ENCODE measurements at places on chromosomes 5 and 9.

DNA sequence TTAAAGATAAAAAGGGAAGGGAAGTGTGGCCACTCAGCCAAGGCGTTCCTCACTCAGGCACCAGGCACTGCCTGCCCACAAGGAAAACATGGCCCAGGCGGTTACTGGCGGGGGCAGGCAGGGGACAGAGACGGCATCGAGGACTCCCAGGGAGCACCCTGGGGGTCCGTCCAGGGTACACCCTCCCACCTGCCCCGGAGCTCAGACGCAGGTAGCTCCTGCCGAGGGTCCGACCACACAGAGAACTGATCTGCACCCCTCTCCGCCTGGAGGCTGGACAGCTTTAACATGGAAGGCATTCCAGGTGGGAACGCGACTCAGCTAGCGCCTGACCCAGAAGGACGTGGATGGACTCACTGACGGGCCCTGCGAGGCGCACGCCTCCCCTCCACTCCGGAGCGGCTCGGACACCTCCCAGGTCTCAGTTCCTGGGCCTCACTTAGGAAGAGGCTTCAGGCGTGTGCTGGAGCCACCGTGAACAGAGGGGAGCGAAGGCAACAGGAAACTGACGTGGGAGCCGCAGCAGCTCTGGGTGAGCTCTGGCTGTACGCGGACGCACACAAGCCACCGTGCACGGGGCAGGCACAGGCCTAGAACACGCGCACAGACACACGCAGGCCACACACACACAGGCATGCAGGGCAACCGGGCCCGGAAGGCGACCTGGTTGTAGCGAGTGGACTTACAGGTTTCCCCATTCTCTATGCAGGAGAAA is 47.5 kb downstream of the NKD2 start:
- no peak for DNase-seq
- no peaks in the 10 kb centered on the region for H3K27me3 ChIP-seq
- no peak overlapping the region for H3K4me3 ChIP-seq
- H3K4me1 ChIP-seq = no peaks in the 10 kb centered on the region

DNA sequence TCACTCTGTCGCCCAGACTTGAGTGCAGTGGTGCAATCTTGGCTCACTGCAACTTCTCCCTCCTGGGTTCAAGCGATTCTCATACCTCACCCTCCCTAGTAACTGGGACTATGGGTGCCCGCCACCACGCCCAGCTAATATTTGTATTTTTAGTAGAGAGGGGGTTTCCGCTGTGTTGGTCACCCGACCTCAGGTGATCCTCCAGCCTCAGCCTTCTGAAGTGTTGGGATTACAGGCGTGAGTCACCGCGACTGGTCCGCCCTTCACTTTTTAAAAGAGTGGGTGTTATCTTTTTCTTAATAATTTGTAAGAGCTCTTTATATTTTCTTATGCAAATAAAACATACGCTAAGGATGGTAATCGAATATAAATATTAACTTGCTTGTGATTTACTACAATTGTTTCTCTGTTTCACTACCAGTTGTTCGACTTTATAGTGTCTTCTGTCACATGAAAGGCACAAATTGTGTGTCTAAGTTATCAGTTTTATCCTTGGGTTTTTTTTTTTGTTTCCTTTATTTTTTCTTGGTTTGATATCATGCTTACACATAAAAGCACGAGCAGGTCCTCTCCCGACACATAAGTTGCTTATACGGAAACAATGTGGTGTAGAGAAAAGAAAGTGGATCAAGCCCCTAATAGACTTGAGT is 1.9 kb upstream of the GPBP1 start:
- H3K4me1 ChIP-seq = peaks cover 22% of the 10 kb centered on the region
- H3K27ac ChIP-seq = peak overlapping the region; percentile 98
- peak overlapping the region; percentile 92 for H3K4me3 ChIP-seq
- H3K27me3 ChIP-seq = no peaks in the 10 kb centered on the region

DNA sequence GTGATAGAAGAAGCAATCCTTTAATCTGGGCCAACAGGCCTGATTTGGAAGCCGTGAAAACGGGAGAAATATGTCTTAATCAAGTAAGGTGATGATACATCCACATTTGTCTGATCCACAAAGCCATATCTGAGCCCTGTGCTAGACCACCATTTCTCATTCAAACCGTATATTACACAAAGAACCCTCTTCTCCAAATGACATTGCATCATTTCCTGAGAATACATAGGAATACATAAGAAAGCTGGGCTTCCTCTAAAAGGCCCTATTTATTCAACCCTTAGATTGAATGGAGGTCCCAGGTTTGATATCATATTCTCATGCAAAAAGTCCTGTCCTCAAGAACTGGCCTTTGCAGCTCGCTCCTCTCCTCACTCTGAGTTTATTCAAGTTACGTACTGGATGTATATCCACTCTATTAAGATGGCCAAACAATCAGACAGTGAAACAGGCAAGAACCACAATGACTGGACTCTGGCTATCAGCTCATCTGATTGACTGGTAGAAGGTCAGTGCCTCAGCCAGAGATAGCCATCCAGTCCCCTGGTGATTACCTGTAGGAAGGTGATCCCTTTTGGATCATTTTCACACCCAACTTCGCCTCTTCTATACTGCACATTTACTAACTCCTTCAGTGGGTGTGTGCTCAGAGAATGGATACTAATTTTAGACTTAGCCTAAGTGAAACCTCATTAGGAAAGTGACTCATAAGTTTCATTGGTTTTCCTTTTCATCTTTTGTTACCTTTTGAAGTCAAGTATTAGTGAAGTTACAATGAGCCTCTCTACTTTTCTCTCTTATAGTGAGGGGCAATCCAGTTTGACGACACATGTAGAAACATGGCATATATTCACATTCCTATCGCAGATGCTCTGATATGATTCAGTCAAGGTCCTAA is 167.6 kb upstream of the WWC1 start:
- DNase-seq = no peak
- no peaks in the 10 kb centered on the region for H3K27me3 ChIP-seq
- H3K4me3 ChIP-seq = no peak overlapping the region

GRCh38 chr5:134649163-134649835 is 714 bp downstream of the SEC24A start:
- H3K4me3 ChIP-seq = peak overlapping the region; percentile 98
- H3K4me1 ChIP-seq = peaks cover 16% of the 10 kb centered on the region

GRCh38 chr5:38888041-38888440 is 42.2 kb downstream of the OSMR start:
- H3K27me3 ChIP-seq = peaks cover 4% of the 10 kb centered on the region
- no peaks in the 10 kb centered on the region for H3K4me1 ChIP-seq
- H3K4me3 ChIP-seq = no peak overlapping the region
- no peak for DNase-seq

DNA sequence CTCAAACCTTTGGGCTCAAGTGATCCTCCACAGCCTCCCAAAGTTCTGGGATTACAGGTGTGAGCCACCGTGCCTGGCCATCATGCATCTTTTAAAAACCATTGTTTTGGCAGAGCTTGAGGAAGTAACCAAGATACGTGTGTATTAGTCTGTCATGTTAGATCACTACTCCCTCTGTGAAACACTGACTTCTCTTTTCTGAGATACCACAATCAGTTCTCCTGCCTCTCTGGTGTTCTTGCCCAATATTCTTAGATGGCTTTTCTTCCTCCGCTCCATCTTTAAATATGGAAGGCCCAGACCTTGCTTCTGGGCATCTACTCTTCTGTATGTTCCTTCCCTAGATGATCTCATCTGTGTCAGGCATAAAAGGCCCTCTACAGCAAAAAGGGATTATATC is 14.2 kb upstream of the CCNB1 start:
- no peak for DNase-seq
- H3K27ac ChIP-seq = no peak overlapping the region
- H3K4me3 ChIP-seq = no peak overlapping the region
- no peaks in the 10 kb centered on the region for H3K27me3 ChIP-seq
- no peaks in the 10 kb centered on the region for H3K4me1 ChIP-seq
- no peaks in the 10 kb centered on the region for H3K36me3 ChIP-seq

GRCh38 chr9:69785757-69786156 is 25.9 kb upstream of the PTAR1 start:
- H3K36me3 ChIP-seq = no peaks in the 10 kb centered on the region
- no peak for DNase-seq
- peaks cover 31% of the 10 kb centered on the region for H3K27me3 ChIP-seq
- no peak overlapping the region for H3K4me3 ChIP-seq
- H3K27ac ChIP-seq = no peak overlapping the region

DNA sequence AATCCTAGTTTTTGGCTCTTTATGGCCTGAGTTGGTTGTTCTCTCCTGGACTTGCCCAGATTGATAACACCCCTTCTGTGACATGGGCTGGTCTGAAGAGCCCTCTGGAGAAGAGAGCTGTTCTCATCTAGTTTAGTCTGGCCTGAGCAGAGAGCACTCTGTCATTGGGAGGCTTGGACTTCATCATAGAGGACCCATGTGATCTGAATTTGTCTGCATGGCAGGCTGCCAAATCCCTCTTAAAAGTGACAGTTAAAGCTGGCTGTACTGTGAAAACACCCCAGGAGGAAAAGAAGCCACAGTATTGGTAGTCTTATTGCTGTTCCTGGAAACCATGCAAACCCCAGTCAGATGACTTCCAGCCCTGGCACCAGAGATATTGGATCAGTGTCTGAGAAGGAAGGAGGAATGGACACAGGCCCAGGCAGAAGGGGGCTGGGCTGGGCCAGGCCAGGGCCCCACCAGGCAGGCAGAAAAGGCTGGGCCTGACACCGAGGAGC is 3.7 kb upstream of the WDR31 start:
- no peaks in the 10 kb centered on the region for H3K36me3 ChIP-seq
- DNase-seq = no peak
- peak overlapping the region; percentile 39 for H3K27ac ChIP-seq
- peaks cover 42% of the 10 kb centered on the region for H3K4me1 ChIP-seq
- no peak overlapping the region for H3K4me3 ChIP-seq

DNA sequence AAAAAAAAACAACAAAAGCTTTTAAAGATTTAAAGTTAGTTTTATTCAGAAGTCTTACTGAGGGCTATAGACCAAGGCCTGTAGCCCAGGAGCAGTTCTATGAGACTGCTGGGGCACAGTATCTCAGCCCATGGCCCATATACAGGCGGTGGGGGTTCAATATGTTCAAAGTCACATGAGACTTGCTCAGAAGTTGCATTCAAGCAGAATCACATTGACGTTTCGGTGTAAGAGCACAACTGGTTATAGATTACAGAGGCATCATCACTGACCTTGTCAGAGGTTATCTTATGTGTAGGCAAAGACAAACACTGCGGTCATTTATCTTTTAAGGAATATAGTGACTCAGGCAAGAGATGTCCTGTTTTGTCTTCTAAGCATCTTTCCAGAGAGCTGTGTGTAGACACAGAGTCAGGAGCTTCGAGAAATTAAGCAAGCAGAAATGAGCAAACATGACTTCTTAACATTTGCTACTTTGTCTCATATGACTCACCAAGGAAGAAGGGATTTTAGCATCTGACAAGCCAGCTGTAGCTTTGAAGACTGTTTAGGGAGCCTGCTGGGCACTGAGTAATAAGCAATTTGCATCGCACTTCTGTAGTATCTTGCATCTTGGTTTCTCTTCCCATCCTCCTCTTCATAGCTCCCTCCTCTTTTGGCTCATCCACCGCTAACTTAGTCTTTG is 12.9 kb upstream of the F2RL1 start:
- H3K27ac ChIP-seq = no peak overlapping the region
- no peak overlapping the region for H3K4me3 ChIP-seq
- no peaks in the 10 kb centered on the region for H3K4me1 ChIP-seq
- H3K27me3 ChIP-seq = peaks cover 11% of the 10 kb centered on the region

- H3K27ac ChIP-seq = no peak overlapping the region
- H3K4me1 ChIP-seq = peaks cover 24% of the 10 kb centered on the region
- no peaks in the 10 kb centered on the region for H3K27me3 ChIP-seq
- H3K36me3 ChIP-seq = peaks cover 24% of the 10 kb centered on the region
- DNase-seq = no peak
Observed at GRCh38 chr5:65978251-65978650, 51.9 kb downstream of the ERBIN start.

GRCh38 chr9:127580366-127580765 is 31.7 kb upstream of the STXBP1 start:
- H3K4me3 ChIP-seq = peak overlapping the region; percentile 52
- peaks cover 28% of the 10 kb centered on the region for H3K4me1 ChIP-seq
- H3K27ac ChIP-seq = peak overlapping the region; percentile 60
- H3K36me3 ChIP-seq = peaks cover 8% of the 10 kb centered on the region

DNA sequence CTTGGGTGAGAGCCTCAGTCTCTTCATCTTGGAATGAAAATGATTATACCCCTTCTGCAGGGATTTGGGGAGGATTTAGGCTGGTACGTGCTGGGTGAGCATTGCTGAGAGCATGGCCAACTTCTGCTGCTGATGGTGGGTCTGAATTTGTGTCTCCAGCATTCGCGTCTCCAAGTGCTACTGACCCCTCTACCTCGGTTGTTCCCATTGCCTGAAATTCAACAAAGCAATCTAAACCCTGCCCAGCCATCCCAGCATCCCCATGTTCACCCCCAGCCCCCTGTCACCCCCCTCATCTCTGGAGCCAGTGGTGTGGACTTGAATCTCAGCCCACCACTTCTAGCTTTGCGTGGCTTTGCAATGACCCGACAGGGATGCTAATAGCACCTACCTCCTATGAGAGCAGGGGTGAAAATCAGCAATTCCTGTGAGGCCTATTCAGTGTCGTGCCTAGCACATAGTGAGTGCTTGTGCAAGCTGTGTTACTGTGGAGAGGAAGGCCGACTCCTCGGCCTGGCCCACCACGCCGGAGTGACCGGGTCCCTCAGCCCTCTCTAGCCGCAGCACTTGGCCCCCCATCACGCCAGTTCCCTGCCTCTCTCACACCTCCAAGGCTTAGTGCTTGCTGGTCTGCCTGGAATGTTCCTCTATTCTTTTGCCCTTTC is 43.4 kb upstream of the SH3PXD2B start:
- no peaks in the 10 kb centered on the region for H3K4me1 ChIP-seq
- H3K4me3 ChIP-seq = no peak overlapping the region
- no peak overlapping the region for H3K27ac ChIP-seq

GRCh38 chr5:149200355-149200754 is 59.1 kb downstream of the ABLIM3 start:
- no peak for DNase-seq
- H3K27me3 ChIP-seq = no peaks in the 10 kb centered on the region
- no peaks in the 10 kb centered on the region for H3K4me1 ChIP-seq
- no peaks in the 10 kb centered on the region for H3K36me3 ChIP-seq
- no peak overlapping the region for H3K27ac ChIP-seq

DNA sequence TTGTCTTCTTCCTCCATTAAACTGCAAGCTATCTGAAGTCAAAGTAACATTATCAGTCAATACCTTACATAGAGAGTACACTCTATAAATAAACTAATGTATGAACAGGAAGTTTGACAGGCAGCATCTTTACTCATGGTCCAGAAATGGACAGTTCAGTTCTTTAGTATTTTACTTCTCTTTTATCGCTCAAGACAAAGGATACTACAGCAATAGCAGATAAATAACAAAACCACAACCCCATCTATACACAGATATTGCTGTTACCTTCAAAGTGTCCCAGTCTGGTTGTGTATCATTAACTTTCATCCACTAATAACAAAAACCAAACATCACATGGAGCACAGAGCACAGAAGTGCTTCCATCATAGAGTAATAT is 46.4 kb downstream of the SEMA5A start:
- no peaks in the 10 kb centered on the region for H3K36me3 ChIP-seq
- H3K4me3 ChIP-seq = no peak overlapping the region
- no peak overlapping the region for H3K27ac ChIP-seq

GRCh38 chr5:159779481-159779880 is 136.8 kb upstream of the ADRA1B start:
- no peak overlapping the region for H3K4me3 ChIP-seq
- H3K4me1 ChIP-seq = peaks cover 9% of the 10 kb centered on the region
- H3K27me3 ChIP-seq = peaks cover 7% of the 10 kb centered on the region
- no peak overlapping the region for H3K27ac ChIP-seq
- no peak for DNase-seq

All from T-helper 2 cell treated with Interferon-gamma antibody and Interleukin-4, amounts not matched to agents 5 μg/mL and 100 μg/mL, for 36 hours (primary cell).